DMS53 (cell line): ENCODE measurements at places on chromosomes 12 and 14.

DNA sequence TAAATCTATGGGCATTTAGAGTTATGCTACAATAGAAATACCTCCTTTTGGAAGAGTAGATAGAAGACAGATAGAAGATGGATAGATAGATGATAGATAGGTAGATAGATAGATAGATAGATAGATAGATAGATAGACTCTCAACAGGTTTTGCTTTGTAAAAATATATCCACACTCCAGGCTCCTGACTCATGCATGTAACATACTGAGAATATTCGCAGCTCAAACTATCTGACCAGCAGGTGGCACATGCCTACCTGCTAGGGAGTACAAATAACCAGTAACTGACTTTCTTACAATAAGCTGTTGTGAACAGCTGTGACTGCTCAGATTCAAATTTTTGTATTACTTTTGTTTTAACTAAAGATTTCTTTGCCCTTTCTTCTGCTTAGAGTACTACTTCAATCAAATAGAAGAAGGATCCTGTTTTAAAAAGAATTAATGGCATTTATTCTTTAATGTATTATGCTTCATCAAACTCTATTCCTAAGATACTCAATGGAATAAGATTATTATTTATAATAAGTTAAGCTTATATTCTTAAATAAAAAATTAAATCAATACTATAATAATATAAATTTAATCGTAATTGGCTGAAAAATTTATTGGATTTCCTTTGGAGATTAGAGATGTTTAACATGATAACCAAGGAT is 15.8 kb upstream of the CPNE8 start:
- peak; percentile 95 for DNase-seq

DNA sequence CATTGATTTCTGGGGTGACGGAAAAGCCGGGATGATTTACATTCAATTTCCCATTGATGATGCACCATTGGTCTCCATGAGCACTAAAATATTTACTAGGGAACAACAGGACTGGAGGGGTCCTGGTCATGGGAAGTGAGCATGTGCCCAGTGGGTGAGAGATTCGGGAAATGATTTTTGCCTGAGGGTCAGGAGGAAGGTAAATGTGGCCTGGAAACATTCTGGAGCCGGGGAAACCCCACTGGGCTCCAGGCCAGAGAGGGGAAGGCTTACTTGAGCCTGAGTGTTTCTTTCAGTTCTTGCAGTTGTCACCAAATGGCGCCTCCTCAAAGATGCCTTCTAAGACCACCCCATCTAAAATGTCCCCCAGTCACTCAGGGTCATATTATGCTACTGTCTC is 532.3 kb upstream of the TBX3 start:
- DNase-seq: no peak

DNA sequence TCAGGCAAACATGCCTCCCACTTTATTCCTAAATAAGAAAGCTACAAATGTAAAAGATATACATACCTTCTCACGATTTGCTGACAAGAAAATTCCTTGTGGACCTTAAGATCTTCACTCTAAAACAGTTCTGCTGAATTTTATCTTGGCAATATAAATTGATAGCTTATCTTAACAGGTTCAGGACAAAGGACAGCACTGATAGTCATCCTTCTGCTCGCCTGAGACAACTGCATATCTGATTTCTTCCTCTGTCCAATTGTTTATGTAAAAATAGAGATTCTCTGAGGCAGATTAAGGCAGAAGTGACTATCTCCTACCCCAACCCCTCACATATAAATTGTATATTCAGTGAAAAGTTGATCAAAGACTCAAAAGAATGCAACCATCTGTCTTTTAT is 44.9 kb downstream of the CAPZA3 start:
- DNase-seq: no peak

- no peak for DNase-seq
Observed at GRCh38 chr12:70854881-70855568, 65.5 kb downstream of the PTPRR start.

DNA sequence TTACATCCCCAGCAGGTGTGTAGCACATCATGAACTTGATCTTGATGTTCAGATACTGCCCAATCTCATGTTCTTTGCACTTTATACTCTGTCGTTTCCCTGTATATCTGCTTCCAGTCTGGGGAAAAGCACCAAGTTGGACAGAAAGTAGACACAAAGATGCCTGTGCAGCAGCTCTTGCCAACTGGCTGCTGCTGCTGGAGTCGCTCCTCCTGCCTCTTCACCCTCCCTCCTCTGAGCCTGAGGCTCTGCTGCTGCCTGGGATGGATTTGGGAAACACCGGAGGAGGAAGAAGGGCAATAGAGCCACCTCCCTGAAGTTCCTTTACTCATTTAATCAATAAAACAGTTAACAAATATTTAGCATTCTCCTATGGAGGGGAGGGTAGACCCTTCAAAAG is 32.4 kb downstream of the ADCK1 start:
- DNase-seq: no peak

DNA sequence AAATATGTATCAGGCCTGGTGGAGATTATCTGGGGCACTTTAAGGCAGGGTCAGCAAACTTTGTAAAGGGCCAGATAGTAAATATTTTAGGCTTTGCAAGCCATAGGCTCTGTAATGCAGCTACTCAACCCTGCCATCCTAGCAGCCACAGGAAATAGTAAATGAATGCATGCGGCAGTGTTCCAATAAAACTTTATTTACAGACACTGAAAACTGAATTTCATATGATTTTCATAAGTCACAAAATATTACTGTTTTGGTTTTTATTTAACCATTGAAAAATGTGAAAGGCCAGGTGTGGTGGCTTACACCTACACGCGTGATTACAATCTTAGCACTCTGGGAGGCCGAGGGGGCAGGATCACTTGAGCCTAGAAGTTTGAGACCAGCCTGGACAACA is 3.2 kb upstream of the CAMKK2 start:
- peak; percentile 35 for DNase-seq

DNA sequence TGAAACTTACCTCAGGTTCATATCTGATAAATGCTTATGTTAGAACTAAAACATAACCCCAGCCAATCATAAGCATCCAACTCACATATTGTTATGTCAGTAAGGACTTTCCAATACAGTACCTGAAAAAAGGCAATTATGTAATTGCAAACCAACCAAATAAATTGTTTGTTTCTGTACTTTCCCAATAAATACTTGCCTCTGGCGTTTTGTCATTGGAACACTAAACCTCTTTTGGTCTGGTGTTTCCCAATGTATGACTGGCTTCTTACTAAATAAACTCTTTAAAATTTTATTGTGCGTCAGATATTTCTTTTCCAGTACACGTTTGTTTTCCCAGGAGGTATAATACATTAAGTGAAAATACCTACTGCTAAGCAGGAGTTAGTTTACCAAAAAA is 6.7 kb upstream of the PTPRB start:
- no peak for DNase-seq

- peak; percentile 42 for DNase-seq
Observed at GRCh38 chr12:124279846-124280360, 15.0 kb upstream of the RFLNA start.
